Osteocyte (in vitro differentiated cells): ENCODE measurements at places on chromosomes 7 and 10.

- no peak for DNase-seq
Observed at GRCh38 chr10:124842721-124843120, 41.1 kb downstream of the ABRAXAS2 start.

GRCh38 chr10:78549140-78549935 is 515.7 kb downstream of the RPS24 start:
- DNase-seq, result no peak

GRCh38 chr10:93030409-93030808 is 30.2 kb upstream of the CYP26C1 start:
- no peak for DNase-seq

DNA sequence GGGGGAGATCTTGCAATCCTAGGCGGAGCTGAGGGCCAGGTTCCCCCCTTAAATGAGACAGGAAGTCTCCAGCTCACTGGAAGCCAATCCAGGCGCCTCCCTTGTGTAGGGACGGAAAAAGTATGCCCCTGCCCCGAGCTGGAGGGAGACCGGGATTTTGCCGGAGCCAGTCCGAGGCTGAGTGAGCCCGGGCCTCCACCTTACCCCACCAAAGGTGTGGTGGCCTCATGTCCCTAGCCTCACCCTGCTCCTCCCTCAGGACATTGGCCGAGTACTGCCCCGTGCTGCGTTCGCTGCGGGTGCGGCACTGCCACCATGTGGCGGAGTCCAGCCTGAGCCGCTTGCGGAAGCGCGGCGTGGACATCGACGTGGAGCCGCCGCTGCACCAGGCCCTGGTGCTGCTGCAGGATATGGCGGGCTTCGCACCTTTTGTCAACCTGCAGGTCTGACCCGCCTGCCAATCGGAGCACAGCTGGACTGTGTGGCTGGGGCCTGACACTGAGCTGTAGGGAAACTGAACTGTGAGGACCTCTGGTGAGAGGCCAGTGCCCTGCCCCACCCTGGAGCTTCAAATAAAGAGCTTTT is 2.0 kb downstream of the FBXL15 start:
- DNase-seq, result peak; percentile 88

- no peak for DNase-seq
Observed at GRCh38 chr10:29501692-29502091, 133.1 kb downstream of the SVIL start.

DNA sequence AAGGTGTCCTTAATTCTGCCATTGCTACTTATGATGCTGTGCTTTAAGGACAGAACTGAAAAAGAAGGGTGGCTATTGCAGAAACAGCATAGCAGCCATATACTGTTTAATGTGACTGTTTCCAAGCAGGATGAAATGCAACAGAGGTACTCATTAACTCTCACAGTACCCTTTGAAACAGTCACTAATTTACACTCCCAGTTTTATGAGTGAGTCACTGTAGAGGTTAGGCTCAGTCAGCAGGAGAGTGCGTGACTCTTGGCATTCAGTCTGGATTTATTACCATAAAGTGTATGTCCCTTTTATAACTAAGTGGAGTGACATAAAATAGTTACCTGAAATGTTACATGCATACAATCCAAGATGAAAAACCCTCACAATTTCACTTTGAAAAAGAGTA is 27.7 kb downstream of the ALDH18A1 start:
- DNase-seq, result no peak

- DNase-seq, result no peak
Observed at GRCh38 chr7:157929671-157930070, 592.9 kb downstream of the DNAJB6 start.

- DNase-seq, result no peak
Observed at GRCh38 chr10:133237241-133237587, 441 bp upstream of the VENTX start.

DNA sequence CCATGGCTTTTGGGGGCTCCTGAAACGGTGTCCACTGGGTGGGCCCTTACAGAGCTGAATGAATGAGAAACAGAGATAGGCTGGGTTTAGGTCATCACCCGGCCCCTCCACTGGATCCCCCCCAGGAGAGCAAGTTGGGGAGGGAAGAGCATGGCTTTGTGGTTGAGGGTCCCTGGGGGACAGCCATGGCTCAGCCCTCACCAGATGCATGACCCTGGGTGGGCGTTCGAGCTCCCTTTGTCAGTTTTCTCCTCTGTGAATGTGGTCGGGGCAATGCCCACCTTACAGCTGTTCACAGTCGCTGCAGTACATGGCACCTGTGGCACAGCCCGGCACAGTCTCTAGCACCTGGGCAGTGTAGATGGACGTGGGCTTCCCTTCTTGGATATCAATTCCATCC is 40.6 kb upstream of the CXCL12 start:
- no peak for DNase-seq

DNA sequence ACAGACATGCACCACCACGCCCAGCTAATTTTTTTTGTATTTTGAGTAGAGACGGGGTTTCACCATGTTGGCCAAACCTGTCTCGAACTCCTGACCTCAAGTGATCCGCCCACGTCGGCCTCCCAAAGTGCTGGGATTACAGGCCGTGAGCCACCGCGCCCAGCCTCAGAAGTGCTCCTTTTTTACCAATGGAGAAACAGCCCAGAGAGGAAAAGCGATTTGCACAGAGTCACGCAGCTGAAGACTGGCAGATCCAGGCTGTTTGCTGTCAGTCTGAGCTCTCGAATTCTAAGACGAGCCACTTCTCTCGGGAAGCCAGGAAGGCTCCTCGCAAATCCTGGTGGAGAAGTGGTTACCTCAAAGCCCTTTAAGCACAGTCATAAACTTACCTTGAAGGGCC is 57.4 kb upstream of the SDK1 start:
- peak; percentile 64 for DNase-seq

DNA sequence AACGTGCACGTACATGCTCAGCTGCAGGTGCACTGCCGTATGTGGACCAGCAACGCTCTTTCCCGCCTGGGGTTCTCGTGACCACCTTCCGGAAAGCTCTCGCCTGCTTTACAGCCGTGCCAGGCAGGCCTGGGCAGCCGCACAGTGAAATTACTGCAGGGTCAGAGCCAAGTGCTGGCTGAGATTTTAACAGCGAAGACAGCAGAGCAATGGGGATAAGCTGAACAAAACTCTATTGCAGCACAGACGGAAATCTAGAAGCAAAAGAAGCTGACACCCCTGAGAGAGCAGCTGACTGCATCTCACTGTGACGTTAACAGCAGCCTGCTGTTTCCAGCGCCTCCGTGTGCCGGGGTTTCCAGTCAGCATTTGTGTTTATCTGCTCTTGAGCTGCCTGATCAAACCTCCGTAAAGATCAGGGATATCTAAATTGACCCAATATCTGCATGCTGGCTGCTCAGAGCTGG is 179.0 kb downstream of the DIP2C start:
- DNase-seq, result no peak

DNA sequence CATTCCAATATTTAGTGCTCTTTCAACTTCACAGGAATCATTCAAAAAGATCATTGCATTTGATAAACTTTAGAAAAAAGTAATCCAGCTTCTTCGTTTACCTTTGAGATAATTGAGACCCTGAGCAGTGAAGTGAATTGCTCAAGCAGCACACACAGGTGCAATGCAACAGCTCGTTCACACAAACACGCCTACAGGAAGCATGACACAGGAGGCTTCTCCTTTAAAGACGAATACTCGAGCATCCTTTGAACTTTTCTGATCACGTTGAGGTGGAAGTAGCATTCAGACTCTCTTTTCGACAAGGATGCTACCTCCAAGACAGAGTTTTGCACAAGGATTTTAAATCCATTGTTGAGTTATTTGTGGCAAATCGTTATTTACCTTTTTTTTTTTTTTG is 18.0 kb upstream of the RSU1 start:
- no peak for DNase-seq

DNA sequence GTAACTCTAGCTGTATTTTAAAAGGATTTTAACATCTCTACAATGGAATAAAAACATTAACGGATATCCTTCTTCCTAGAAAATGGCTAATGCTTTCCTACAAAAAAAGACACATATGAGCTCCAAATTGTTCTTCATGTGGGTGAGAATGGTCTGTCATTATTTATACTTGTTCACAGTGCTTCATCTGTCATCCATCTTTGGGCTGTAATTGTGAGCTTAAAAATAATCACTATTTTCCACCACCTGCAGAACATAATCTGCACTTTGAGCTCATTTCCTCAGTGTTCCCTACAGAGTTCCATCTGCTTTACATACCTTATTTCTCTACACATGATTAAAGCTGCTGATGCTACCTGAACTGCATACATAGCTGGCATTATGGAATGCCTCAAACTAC is 979.1 kb upstream of the C7orf33 start:
- DNase-seq, result no peak

- DNase-seq, result no peak
Observed at GRCh38 chr7:41104631-41105030, 598.3 kb downstream of the INHBA start.

GRCh38 chr7:55021053-55021452 is 2.2 kb downstream of the EGFR start:
- no peak for DNase-seq

DNA sequence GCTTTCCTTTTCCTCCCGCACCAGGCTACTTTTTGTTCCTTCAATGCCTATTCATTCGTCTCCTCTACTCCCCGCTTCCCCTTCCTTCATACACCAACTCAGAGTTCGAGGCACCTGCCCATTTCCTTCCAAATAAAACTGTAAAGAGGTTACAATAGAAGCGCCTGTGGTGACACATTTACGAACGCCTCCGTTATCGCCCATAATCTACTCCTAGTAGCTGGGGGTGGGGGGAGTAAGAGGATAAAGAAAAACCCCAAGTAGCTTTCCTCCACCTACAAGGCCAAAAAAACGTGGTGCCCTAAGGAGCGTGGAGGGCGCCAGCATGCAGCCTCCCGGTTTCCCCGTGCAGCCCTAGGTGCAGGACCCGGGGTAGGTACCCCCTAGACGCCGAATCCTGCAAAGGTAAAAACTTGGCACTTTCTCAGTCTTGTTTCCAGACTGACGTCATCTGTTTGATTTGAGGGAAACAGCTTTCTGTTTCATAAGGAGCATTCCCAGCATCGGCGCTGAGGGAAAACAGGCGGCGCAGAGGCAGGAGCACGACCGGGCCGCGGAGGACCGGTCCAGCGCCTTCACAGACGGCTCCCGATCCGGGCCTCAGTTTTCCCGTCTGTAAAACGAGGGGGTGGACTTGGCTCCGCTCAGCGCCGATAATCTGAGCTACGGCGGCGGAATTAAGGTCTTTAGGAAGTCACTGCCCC is 922 bp downstream of the PPA1 start:
- no peak for DNase-seq

- DNase-seq, result no peak
Observed at GRCh38 chr10:62870866-62871265, 54.7 kb upstream of the EGR2 start.

- no peak for DNase-seq
Observed at GRCh38 chr10:74934100-74934812, 107.9 kb downstream of the KAT6B start.

GRCh38 chr10:129056734-129057689 is 410.0 kb upstream of the MGMT start:
- peak; percentile 79 for DNase-seq

GRCh38 chr7:27031289-27032172 is 64.3 kb downstream of the HOXA1 start:
- DNase-seq, result no peak

DNA sequence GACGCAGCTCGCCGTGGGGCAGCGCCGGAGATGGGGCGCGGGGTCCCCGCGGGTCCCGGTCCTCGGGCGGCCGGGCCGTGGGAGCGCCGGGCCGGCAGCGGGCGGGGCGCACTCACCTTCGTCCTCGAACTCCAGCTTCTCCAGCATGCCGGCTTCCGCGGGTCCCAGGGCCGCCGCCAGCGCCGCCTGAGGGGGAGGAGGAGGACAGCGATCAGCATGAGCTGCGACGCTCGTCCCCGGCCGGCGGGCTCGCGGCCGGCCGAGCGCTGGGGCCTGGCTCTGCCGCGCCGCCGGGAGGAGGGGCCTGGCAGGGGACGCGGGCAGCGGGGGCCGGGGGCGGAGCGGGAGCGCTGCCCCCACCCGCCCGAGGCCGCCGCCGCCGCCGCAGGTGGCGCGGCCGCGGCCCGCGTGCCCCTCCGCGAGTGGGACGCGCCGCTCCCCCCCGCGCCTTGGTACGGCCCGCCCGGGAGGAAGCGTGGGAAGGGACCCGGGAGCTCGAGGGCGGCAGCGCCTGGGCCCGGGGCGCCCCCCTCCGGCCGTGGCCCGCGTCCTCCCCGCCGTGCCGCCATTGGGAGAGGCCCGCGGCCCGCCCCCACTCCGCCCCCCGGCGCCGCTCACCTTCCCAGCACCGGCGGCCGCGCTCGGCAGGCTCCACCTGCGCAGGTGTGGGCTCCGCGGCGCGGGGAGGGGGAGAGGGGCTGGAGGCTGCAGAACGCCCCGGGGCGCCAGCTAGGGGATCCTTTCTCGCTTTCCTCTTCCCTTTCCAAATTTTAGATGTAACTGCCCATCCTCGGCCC is 112.5 kb upstream of the RHEB start:
- DNase-seq, result peak; percentile 90

DNA sequence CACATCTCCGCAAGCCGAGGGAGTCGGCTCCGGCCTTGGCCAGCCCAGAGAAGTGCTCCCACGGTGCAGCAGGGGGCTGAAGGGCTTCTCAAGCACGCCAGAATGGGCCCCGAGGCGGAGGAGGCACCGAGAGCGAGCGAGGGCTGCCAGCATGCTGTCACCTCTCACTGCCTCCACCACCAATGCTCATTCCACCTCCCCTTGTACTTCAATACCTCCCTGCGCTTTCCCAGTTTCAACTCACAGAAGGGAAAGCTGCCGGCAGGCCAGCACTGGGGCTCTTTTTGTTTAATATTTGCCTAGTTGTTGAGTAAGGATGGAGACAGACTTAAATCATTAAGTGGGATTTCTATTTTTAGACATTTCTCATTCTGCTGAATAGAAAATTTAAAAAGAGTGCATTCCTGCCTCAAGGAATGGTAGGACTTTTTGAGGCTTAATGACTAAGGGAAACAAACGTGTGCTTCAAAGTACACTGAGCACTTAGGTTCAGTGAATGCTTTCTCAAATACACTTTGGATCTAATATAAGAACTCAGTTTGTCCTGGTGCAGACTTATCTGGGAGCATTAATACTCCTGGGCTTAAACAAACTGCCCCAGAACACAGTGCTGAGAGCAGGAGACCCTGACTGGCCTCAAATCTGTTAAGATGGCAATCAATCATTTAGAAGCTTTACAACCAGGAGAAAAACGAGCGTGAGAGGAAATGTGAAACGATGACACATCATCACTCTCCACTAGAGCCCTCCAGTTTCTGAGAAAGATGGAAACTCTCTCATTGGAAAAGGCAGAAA is 131.2 kb downstream of the RALA start:
- peak; percentile 87 for DNase-seq

GRCh38 chr7:102261451-102261850 is 25.2 kb upstream of the SH2B2 start:
- no peak for DNase-seq

DNA sequence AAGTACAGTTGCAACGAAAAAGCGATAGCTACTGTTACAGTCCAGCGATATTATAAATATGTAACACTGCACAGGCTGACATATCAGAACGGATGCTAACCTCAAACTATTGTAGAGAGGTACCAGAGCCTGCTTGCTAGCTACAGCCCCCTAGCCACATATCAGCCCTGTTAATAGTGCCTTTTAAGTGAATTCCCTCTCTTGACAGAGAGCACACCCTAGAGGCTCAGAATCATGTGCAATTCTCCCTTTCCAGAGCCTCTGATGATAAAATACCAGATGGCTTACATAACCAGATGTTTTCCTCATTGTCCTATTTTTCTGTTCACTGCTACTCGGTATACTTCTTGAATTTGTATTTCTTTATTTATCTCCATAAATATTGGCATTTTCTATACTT is 960.7 kb upstream of the CELF2 start:
- no peak for DNase-seq

GRCh38 chr7:98151884-98152283 is 45.2 kb downstream of the LMTK2 start:
- DNase-seq, result no peak

- peak; percentile 75 for DNase-seq
Observed at GRCh38 chr10:129522041-129522585, 55.1 kb downstream of the MGMT start.
